Activated T-helper 2 cell treated with anti-CD3 and anti-CD28 coated beads, Interferon-gamma antibody, Interleukin-2, Interleukin-4, amounts not matched to agents 10 μg/mL and 5 μg/mL and 100 μg/mL, durations not matched to agents 14 hours and 24 hours and 36 hours (primary cell): ENCODE measurements at places on chromosomes 2 and 18. TPM values are rescaled to one million over a fixed set of nuclear protein-coding genes. Genes with fewer than 3 reads are reported as not detected.

GRCh38 chr18:63869851-63870250 is 17.7 kb upstream of the SERPINB2 start:
- no peak for DNase-seq

Gene CNRIP1
- not detected in 2 replicates for total RNA-seq

Gene GLS
- 195 and 201 TPM in 2 replicates for total RNA-seq

DNA sequence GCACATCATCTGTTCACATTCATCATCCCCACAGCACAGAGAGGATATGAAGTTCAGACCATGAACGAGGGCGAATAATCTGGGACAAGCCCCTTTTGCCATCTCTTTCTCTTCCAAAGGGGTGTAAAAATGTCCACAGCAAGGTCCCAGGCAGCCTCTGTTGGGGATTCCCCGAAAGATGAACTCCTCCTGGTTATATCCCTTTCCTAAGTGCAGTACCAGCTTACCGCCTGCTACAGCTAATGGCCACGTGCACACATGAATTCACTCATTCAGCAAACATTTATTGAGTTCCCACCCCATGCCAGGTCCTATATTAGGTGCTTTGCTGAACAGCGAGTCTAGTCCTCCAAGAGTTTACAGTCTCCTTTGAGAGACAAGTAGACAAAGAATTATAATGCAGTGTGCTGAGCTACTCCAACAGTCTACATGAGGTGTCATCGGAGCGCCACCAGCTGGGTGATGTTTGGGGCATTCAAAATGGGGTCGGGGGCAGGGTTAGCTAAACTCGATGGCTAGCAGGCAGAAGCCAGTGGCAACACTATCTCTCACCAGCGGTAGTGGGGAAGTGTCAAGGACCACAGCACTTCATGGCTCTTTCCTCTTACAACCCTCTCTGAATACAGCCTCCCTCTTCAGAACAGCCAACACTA is 228.9 kb downstream of the TMEM163 start:
- no peak for DNase-seq

GRCh38 chr2:156339110-156339847 is 6.8 kb upstream of the NR4A2 start:
- DNase-seq = no peak

DNA sequence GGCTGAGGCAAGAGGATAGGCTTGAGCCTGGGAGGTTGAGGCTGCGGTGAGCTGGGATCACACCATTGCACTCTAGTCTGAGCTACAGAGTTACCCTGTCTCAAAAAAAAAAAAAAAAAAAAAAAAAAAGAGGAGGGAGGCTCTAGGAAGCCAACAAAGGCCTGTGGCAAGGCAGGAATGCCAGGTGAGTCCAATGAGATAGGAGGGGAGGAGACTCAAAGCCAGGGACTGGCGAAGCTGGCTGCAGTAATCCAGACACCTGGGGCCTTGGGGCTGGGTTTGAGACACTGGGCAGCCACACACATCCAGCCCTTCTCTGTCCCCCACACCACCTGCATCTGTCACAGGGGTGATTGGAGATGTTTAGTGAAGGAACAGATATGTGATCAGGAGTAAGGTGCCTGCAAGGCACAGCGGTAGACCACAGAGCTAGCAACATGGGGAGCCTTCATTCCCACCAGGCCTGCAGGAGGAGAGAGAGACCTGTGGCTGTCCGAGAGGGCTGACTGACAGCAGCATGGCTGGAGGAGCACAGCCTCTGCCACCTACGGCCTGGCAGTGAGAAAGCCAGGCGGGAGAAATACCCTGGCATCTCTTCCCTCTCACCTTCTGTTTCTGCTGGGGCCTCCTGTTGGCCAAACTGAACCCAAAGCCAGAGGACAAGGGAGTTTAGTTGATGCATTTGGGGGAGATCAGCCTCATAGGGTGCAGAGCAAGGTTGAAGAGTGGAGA is 9.5 kb downstream of the CHPF start:
- no peak for DNase-seq

Gene GAL3ST2
- total RNA-seq = 1.3 and 1.9 TPM in 2 replicates

DNA sequence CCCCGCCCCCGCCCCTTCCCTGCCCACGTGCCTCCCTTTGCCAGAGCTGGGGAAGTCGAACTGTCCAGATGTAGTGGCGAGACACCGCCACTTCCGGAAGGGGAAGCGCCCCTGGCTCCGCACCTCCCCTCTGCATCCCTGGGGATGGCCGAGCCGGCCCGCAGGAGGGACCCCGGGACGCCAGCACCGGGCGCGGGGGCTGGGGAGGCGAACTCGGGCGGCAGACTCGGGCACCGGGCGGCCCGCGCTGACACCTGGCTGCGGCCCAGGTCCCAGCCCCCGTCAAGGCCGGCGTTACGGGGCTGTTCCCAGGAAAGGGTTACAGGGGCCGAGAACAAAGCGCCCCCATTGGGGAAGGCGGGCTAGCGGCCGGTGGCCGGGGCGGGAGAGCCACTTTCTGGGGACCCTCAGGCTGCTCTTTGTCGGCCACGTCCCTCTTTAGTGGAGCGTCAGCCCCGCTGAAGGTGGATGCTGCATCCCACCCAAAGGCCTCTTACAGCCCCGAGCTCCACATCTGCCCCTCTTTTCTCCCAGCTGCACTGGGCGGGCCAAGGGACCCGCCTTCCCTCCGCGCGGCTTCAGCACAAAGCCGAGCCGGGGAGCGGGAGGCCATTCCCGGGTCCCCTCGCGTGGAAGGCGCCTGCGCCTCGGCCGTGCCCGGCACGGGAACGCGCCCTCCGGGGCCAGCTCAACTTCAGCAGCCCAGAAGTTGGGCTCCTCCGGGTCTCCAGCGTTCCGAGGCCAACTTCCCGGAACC is 1.3 kb downstream of the SDC1 start:
- no peak for DNase-seq

DNA sequence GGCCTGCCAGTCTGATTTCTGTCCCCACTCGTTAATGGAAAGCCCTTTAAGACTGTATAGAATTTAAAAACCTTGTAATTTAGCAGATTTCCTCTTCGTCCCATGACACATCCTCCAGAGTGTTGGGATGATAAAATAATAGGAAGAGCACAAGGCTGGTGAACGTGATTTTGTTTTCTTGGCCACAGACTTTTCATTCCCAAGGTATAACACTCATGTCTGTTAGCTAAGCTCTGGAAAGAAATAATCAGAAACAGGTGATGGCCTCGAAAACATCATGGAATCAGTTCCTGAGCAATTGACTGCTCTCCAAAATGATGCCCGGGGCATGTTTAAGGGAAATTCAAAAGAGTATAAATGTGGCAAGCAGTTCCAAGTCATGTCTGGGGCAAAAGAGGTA is 337.8 kb upstream of the TCF4 start:
- DNase-seq = no peak

DNA sequence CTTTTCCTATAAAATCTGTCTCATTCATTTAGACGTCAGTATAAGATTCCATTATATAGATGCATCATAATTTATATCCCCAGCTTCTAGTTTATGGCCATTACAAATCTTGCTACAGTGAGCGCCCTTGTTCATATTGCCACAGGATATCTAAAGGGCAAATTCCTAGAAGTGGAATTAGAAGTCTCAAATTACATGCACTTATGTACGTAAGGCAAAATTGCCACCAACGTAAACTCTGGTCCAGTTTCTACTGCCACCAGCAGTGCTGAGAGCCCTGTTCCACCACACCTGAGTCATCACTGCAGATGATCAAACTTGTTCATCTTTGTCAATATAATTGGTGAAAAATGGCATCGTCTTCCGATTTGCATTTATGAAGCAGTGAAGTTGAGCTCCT is 90.9 kb upstream of the ID2 start:
- DNase-seq = no peak

- no peak for DNase-seq
Measured at GRCh38 chr2:199968126-199968525, 12.7 kb downstream of the MAIP1 start.

DNA sequence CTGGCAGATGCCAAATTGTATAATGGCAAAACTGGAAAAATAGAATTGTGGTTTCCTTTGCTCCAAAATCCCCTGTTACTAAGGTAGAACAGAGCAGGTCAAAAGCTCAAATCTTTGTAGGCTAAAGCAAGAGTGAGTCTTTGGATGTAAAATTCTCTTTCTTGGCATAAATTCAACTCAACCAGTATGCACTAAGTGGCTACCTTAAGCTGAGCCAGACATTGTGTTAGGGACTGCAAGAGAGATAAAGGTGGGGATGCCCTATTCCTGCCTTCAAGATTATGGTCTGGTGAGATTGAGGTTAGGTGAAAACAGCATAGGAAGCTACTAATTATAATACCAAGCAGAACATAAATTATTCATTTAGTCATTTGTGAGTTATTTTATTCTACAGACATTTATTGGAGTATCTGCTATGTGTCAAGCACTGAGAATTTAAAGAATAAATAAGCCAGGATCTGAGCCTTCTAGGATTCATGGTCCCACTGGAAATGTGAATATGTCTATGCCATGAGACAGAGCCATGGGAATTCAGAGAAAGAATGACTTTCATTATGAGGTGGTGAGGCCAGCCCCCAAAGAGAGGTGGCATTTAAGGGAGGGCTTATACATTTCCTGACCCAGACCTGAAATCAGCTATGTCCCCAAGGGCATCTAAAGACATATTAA is 198.0 kb upstream of the NCKAP5 start:
- DNase-seq = no peak

DNA sequence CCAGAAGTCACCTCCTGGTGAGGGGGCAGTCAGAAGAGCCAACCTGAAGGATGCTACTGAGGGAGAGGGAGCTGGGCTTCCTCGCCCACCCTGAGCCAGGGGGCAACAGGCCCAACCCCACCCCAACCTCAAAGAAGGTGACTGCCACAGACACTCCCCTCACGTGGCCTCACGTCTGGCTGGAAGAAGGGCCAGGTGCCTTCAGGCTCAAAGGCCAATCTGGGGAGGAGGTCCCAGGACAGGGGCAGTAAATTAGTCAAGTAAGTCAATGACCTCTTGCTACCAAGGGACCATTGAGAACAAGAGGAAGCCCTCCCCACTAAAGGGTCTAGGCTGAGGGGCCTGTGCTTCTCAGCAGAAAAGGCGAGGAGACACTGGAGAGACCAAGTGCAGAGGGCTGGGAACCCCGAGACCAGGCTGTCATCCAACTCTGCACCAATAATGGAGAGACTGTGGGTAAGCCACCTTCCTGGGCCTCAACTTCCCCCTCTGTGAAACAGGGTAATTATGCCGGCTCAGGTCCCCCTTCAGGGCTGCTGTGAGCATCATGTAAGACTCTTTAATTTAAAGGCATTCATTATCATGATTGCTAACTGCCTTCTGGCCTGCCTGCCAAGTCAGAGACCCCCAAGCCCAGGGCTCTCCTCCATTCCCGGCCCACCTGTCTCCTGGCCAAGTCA is 20.2 kb upstream of the TNS1 start:
- no peak for DNase-seq

Gene GKN1
- total RNA-seq = not detected in 2 replicates

GRCh38 chr2:70870790-70871189 is 35.2 kb upstream of the CD207 start:
- no peak for DNase-seq

Gene OXER1
- total RNA-seq = 1.1 and 1.3 TPM in 2 replicates

Gene LIMS2
- total RNA-seq = 8.2 and 8.8 TPM in 2 replicates

DNA sequence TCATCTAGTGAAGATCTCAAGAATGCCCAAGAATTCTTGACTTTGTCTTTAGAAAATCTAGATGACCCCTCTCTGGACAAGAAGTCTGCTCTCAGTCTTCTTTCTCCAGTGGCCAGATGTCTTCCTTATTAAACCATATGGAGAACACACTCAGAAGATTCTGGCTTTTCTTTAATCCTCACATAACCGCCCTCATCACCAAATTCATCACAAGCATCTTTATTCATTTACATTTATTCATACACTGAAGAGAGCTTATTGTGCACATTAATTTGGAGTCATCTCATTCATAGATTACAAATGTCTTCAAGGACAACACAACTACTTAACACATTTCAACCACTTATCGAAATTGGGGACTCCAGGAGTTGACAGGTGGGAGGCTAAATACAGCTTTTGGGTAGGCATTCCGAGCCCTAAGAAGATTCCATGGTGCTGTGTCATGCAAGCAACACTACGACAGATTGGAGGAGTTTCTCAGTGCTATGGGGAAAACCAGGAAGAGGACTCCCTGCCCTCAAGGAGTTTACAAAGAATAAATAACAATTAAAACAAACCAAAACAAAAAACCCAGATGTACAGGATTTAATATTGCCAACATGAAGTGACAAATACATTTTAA is 64.8 kb upstream of the LCLAT1 start:
- DNase-seq = no peak

DNA sequence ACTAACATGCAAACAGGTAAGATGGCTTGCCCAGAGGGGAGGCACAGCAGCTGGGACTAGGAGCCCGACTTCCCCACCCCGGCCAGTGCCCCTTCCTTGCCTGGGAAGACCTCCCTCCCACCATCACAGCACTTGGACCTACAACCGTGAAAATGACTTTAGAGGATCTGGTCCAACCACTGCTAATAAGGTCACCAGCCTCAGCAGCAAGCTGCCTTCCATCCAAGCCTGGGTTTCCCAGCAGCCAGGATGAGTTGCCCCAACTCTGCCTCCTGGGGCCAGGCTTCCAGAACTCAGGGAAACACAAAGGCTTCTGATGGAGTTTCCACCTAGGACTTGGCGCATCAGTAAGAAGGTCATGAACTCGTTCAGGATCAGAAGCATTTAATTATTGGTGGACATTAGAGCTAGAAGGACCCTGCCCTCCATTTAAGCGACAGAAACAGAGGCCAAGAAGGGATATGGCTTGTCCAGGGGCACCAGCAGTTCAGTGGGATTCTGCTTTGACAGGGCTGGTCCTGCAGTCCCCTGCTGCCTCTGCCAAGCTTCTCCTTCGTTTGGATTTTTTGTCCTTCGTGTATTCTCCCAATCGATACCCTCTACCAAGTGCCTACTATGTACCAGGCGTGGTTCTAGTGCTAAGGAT is 403.0 kb upstream of the ID2 start:
- no peak for DNase-seq

DNA sequence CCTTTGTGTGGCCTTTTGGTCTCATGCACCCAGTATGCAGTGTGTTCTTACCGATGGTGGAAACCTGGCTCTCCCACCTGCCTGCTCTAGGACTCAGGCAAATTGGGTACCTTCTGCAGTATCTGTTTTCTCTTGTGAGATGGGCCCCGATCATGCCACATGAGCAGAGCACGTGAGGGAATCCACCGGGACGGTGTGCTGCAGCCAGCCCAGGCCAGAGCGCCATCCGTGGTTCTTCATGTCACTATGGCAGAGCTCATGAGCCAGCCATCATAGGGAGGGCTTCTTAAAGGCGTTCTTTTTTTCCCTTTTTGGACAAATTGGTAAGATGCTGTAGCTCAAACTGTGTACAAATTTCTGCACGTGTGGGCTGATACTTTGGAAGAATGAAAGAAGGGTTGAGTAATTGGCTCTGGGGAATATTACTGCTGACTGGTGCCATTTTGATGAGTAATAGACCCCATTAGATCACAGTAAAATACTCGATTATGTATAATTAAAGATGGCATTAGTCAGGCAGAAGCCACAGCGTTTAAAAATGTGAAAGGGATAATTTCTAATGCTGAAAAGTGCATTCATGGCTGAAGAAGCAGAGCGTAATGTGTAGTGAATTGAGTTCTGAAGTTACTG is 19.2 kb downstream of the SH3RF3 start:
- DNase-seq = no peak

DNA sequence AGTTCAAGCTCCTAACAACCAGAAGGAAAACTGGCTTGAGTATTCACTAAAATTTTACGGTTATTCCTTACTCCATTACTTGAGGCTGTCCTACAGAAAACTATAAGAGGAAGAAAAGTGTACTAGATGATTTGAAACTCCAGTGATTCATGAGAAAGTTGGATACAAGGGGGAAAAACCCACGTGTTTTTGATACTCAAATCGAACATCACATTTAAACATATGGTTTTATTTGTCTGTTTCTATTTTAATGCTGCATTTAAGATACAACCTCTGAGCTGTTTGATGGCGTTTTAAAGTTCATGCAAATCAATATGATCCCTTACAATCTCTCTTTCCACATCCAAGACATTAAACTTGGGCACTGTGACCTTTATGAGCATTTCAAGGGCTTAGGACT is 125.1 kb upstream of the LMAN1 start:
- no peak for DNase-seq

Gene HRH4
- 0.16 and 0.21 TPM in 2 replicates for total RNA-seq
